ENCODE measurements at places on chromosomes 6 and 20. TPM values are rescaled to one million over a fixed set of nuclear protein-coding genes. Genes with fewer than 3 reads are reported as not detected.

- no peak for DNase-seq
Observed at GRCh38 chr6:136067731-136068341, 182.3 kb downstream of the MTFR2 start.

GRCh38 chr6:43493230-43493629 is 15.9 kb downstream of the TJAP1 start:
- no peak for DNase-seq

DNA sequence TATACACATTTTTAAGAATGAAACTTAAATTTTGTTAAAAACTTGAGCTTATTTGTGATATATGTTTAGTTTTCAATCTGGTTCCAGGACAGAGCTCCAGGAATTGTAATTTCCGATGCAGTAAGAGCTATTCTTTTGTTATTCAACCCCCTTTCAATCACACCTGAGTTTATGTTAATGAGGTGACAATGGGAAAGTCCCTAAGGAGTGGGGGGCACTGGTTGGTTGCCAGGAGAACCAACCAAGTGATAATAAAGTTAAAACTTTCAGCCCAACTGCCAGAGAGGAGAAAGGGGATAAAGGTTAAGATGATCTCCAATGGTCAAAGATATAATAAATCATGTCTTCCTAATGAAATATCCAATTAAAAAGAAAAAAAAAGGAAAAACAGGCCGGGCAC is 19.8 kb downstream of the MDN1 start:
- no peak for DNase-seq

DNA sequence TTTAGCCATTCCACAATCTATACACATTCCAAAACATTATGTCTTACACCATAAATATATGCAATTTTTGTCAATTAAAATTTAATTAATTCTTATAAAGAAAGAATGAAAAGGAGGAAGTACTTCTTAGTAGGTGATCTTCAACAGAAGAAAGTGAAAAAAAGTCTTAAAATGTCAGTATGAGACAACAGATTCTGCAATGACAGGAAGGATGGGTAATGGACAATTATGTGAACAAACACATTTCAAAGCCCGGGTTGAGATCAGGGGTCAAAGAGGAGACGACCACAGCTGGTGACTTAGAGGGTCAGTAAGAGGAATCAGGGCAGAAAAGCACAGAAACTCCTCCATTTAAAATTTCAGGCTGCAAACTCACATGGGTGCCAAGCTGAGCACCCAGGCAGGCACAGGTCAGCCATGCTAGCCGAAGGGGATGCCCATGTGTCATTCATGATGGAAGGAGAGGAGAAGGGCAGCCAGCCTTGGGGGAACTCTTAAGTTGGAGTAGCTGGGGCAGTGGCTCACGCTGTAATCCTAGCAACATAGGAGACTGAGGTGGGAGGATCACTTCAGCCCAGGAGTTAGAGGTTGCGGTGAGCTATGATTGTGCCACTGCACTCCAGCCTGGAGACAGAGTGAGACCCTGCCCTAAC is 11.0 kb downstream of the VSX1 start:
- no peak for DNase-seq

Gene ZNF165
- 0.24 TPM for total RNA-seq

- no peak for DNase-seq
Observed at GRCh38 chr6:21845439-21846140, 252.0 kb downstream of the SOX4 start.

Gene SMIM29
- total RNA-seq = 17.8 TPM

- DNase-seq = no peak
Observed at GRCh38 chr6:136604928-136605510, 54.8 kb upstream of the MAP7 start.

Gene ZFP57
- not detected for total RNA-seq

DNA sequence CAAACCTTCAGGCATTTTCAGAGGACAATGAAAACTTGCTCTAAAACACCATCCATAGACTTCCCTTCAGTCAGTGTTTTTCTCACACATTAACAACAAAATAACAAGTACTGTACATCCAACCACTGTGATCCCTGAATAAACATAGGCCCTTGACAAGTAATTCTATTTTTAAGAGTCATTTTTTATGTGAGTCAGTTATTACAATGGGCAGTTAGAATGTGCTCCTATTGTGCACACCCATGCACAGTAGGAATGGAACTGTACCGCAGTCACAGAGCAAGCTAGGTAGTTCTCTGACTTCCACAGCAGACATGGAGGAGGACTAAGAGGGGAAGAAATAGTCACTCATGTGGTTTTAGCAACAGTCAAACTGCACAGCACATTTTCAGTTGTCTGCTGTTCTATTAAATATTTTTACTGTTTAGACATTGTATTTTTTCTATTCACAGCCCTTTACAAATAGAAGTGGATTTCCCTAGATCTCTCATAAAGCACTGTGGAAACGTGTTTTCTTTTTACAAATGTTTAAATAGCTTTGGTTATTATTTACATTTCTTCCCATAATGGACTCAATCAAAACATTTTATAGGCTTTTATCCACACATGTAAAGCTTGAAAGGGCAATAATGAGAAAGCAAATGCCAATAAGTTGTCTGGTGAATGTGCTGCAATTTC is 100.4 kb downstream of the JAG1 start:
- DNase-seq = no peak

GRCh38 chr20:58890518-58891085 is 38.1 kb downstream of the GNAS start:
- DNase-seq = peak; percentile 88

Gene TOX2
- total RNA-seq = 1.3 TPM

- no peak for DNase-seq
Observed at GRCh38 chr6:69098910-69099309, 463.8 kb downstream of the ADGRB3 start.

DNA sequence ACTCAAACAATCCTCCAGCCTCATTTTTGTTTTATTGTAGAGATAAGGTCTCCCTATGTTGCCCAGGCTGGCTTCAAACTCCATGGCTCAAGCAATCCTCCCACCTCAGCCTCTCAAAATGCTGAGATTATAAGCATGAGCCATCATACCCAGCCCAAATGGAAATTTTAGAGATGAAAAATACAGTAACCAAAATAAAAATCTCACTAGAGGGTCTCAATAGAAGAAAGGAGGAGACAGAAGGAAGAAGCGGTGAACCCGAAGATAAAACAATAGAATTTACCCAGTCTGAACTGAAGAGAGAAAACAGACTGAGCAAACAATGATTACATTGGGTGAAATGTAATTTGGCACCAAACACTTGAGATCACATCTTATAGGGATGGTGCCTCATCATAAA is 16.7 kb upstream of the OLIG3 start:
- no peak for DNase-seq

GRCh38 chr6:148794797-148795196 is 48.0 kb downstream of the UST start:
- DNase-seq = no peak

GRCh38 chr6:89047473-89047872 is 33.1 kb upstream of the PNRC1 start:
- no peak for DNase-seq

DNA sequence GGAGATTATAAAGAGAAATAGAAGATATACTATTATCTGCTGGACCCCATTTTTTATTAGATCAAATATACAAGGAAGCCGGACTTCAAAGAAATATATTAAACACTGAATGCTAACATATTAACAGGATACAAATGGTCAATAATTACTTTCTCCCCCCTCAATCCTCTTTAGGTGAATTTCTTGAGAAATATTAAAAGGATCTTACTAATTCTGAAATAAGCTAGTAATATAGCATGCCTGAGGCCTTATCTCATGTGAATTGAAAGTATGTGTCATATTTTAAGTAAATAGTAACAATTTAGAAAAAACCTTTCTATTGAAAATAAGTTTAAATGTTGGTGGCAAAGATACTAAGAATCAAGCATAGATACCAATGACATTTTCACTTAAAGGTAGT is 954.7 kb upstream of the MAN1A1 start:
- no peak for DNase-seq

DNA sequence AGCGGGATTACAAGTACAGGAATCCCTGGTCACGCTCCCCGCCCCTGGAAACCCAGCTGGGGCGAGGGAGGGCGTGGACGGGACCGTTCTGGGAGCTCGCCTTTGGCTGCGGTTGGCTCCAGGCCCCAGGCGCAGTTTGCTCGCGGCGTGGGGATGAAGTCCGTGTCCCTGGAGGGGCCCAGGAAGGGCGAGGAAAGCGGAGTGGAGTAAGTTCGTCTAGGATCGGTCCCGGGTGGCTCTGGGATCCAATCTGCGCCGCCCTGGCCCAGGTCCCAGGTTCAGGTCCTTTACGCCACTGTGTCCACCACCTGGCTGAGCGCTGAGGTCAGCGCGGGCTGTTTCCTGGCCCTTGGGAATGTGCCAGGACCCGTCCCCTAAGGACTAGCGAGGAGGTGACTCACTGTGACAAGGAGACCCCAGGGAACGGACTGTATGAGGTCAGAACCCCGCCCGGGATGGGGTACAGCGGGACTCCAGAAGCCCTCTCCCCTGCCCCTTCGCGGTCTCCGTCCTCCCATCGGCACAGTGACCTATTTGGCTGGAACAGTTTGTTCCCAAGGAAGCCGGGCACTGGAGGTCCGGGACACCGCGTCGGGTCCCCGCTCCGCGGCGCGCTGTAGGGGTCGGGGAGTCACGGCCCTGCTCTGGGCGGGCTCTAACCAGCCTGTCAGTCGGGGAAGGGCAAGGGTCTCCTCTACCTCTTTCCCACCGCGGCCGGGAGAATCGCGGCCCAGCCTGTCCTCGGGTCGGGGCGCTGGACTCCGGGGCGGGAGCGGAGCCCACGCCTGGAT is 724 bp downstream of the CDKN1A start:
- DNase-seq = peak; percentile 86

Gene NOTCH4
- 10.7 TPM for total RNA-seq

Gene SLC22A7
- not detected for total RNA-seq

Gene CRISP2
- total RNA-seq = not detected

Gene IMPG1
- not detected for total RNA-seq

GRCh38 chr6:28856620-28857005 is 67.2 kb downstream of the TRIM27 start:
- no peak for DNase-seq

DNA sequence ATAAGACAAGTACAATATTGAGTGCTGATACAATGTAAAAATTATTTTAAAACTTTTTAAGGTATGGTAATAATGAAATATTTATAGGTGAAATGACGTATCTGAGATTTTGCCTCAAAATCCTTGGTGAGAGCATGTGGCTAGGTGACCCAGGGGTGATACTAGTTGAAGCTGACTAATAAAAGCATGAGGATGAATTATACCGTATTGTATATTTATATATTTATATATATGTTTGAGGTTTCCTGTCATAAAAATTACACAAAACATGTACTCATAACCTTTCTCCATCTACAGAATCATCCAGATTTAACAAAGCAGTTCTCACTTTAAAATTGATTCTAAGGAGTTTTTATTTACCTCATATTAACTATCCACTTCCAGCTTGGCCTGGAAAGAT is 358.1 kb downstream of the CDKAL1 start:
- DNase-seq = no peak

Gene JPH2
- total RNA-seq = 7.1 TPM

Gene CLDN20
- not detected for total RNA-seq

- no peak for DNase-seq
Observed at GRCh38 chr6:116624036-116624805, 7.9 kb downstream of the RSPH4A start.

Gene FRK
- 0.38 TPM for total RNA-seq

Gene WDR46
- 31.1 TPM for total RNA-seq

DNA sequence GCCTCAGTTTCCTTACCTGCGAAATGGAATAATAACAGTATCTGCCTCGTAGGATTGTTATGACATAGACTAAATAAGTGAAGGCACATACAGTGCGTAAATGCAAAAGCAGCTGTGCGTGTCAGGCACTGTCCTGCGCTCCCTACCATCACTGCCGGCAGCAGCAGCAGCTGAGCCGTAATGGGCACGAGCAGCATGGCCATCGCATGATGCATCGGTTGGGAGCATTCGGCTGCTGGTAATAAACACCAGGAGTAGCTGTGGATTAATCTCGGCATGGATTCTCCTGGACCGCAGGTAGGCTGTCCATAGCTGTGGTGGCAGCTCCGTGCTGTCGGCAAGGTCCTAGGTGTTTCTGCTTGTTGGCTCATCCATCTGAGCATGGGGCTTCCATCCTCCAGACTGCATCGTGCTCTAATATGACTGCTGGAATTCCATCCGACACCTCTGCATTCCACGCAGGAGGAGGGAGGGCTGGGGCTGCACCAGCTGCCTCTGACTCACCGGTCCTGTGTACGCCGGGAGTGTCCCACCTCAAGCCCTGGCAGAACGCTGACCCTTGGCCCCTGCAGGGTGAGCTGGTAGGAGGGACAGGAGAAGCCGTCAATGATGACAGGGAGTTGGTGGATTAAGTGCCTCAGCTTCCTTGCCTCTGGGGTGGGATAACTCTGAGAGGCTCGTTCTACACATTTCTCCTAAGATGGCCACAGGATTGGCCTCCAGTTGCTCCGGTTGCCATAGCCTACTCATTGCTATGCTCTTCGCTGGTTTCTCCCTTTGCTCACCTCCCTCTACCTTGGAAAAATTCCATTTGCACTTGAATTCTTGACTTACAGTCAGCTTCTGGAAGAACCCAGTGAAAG is 100.9 kb upstream of the PMEPA1 start:
- no peak for DNase-seq

- no peak for DNase-seq
Observed at GRCh38 chr6:69106511-69106910, 471.4 kb downstream of the ADGRB3 start.

GRCh38 chr20:38346247-38346651 is at the start of gene LBP:
LBP (plus strand) TSS chr20:38346482; CDS start chr20:38346517, 35 bp downstream.
- DNase-seq = no peak

Gene TMEM200A
- total RNA-seq = 31.0 TPM

DNA sequence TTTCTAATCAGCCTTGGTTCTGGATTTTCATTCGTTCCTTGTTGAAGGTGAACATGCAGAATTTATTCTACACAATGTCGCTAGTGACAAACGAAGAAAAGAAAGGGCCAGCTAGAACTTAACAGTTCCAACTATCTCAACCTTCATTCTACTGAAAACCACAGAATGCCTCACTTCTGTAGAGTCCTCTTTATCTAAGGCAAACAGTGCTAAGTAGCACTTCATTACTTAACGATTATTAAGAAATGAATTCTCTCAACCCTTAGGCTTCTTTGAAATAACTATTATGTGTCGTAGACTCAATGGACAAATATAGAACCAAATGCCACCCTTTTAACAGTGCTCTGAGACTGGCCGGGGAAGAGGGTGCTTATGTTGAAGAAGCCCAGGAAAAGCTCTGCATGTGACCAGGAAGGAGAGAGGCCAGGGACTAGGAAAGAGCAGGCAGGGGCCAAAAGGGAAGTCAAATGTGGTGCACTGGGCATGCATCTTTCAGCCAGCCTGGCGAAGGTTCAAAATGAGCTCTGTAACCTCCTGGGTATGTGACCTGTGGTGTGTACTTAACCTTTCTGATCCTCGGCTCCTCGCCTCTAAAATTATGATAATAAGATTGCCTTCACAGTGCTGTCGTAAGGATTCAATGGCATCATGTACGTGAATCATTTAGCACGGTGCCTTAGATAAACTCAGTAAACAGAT is 55.4 kb upstream of the BMP2 start:
- no peak for DNase-seq

- no peak for DNase-seq
Observed at GRCh38 chr6:133436652-133437051, 195.5 kb downstream of the EYA4 start.

DNA sequence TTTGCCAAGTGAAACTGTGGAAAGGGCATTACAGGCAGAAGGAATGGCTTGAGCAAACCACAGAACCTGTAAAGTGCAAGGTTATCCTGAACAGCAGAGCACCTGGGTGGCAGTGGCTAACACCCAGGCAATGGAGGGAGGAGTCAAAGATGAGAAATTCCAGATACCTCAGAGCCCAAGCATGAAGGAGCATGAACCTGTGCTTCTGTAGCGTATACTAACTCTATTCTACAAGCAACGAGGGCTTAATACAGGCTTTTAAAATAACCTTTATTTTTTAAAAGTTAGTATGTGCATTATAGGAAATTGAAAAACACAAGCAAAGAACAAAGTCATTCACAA is 77.0 kb downstream of the CNBD2 start:
- no peak for DNase-seq

Gene SAPCD1
- 0.94 TPM for total RNA-seq

All from ovary (tissue), 10 donors.